ENCODE measurements at places on chromosomes 11 and 22.

DNA sequence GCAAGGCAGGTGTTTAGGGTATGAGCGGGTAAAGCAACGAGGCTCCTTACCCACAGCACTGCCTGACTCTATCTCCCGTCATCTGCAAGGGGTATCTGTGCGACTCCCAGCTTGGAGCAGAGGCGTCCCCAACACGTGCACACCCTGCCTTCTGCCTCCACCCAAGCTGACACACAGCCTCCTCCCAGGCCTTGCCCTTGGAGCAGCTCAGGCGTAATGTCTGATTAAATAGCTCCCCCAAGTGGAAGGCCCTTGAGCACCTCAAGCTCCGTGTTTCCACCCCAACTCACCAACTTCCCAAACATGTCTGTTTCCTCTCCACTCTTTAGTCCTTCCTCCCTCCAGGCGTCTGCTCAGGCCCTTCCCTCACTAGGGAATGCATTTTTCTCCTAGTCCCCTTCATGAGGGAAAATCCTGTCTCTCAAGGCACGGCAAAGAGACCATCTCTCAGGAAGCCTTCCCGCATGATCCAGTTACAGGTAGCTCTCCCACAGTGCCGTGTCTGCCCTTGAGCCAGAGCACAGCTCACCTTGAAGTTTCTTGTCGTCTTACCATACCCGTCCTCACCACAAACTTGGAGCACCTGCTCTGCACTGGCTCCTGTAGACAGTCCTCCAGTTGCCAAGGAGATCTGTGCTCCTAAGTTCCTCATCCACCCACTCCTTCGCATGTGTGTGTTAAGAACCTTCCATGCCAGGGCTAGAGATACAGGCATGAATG lies 15.8 kb downstream of the CYB5R2 start:
- peak; percentile 84 for DNase-seq

DNA sequence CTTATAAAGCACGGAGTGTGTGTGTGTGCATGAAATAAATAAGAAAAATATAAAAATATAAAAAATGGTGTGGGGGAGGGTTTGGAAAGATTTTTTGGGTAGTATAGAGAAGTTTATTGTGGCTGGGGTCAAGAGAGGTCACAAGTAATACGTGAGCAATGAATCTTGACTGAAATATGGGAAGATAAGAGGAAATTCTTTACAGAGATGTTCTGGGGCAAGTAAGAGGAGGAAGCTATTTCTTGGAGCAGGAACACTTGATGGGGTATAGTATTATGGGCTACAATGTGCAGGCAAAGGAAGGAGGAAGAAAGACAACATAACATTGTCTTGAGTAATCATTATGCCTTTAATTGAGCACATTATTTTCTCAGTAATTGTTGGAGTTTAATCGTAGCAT lies 2.1 kb downstream of the HBD start:
- DNase-seq: no peak

DNA sequence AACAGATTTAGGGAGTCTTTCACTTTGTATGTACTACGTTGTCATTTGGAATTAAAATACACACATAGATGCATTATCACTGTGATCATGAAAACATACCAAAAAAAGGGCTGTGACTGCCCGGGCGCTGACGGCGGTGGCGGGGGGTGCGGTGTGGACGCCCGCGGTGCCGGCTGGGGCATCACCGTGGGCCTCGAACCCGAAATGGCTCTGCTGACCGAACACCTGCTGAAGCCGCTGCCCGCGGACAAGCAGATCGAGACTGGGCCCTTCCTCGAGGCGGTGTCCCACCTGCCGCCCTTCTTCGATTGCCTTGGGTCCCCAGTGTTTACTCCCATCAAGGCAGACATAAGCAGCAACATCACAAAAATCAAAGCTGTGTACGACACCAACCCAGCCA lies 16.2 kb downstream of the MRGPRX4 start:
- DNase-seq: no peak

- DNase-seq: peak; percentile 85
Observed at GRCh38 chr22:17634696-17635095, 3.9 kb upstream of the BCL2L13 start.

DNA sequence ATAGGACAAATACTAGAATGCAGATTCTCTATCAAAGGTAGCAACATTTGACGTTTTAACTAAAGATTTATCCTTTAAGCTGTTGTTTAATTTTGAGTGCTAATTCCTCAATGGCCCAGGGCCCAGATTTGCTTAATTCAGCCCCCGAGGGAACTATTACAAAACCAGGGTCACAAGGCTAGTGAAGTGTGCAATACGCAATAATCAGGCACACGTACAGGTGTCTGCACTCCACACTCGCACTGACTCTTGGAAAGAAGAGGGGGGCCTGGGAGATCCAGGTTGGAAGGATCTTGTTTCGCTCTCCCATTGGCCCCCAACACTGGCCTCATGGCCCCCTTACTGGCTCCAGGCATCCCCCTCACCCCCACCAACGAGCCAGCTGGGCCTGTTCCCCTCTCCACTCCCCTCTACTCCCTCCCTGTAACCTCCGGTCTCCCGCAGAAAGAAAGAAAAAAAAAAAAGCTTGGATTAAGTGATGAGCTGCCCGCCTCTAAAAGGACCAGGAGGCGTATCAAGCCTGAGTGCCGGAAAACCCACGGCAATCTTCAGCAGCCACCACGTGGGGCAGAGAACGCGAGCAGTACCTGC lies 2.2 kb upstream of the KIRREL3 start:
- no peak for DNase-seq

DNA sequence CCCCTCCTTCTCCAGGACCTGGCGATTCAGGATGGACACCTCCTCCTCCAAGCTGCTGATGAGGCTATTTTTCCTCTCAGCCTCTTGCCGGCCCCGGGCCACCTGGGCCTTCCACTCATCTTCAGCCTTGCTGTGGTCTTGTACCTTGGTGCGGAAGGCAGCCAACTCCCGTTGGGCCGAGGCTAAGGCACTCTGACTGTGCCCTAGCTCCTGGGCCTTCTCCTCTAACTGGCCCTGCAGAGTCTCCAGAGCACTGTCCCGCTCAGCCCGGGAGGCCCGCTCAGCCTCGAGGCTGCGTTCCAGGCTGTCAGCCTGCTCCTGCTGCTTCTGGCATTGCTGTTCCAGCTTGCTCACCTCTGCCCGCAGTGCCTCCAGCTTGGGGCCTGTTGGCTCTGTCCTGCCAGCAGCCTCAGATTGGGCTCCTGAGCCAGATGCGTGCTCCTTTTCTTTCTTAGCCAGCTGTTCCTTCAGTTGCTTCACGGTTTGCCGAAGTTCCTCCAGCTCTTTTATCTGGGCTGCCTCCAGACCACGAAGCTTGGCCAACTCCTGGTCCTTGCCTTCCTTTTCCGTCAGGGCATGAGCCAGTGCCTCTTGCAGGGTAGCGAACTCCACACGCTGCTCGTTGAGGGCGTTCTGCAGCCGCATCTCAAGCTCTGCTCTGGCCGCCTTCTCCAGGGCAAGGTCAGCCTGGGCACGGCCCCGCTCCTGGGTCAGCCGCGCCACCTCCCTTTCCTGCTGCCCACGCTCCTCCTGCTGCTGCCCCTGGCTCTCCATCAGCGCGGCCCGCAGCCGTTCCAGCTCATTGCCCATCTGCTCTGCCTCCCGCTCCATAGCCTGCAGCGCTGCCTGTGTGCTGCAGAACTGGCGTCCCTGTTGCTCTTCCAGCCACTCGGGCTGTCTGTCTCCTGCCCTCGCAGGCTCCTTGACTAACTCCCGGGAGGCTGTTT lies 15.3 kb downstream of the IL18BP start:
- DNase-seq: no peak

DNA sequence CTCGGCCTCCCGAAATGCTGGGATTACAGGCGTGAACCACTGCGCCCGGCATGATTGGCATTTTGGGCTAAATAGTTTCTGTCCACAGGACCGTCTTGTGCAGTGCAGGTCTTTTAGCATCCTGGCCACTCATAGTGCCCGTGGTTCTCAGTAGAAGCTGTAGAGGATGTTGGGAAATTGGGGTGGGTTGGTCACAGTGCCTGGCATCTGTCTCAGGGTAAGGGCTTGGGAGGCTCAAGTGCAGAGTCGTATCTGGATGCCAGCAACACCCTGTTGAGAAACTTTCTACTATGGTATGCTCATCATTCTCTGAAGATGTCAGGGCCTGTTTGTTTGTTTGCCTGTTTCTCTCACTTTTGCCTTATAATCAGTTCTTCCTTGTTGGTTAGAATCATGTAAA lies 21.9 kb downstream of the UBE2L3 start:
- DNase-seq: no peak

GRCh38 chr22:23035557-23036277 lies 34.6 kb upstream of the GNAZ start:
- DNase-seq: no peak

DNA sequence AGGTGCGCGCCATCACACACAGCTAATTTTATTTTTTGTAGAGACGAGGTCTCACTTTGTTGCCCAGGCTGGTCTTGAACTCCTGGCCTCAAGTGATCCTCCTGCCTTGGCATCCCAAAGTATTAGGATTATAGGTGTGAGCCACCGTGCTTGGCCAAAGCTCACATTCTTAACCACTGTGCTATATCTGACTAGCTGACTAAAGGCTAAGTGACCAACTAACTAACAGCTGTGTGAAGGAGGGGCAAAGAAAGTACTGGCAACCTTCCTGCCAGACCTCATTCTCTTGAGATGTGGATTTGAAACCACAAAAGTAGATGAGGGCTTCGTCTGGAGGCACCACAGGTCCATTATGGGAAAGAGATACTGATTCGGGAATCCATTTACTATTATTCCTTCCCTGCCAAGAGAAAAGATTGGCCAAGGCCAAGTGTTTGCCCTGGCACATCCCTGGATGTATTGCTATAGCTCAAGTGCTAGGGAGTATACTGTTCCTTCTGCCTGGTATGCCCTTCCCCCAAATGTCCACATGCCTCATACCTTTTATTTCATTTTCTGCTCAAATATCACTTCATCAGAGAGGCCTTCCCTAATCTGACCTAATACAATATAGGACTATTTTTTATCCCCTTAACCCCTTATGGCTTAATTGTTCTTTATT lies 52.7 kb upstream of the RRM1 start:
- DNase-seq: no peak

GRCh38 chr22:46303347-46303965 lies 6.8 kb downstream of the GTSE1 start:
- DNase-seq: peak; percentile 30

DNA sequence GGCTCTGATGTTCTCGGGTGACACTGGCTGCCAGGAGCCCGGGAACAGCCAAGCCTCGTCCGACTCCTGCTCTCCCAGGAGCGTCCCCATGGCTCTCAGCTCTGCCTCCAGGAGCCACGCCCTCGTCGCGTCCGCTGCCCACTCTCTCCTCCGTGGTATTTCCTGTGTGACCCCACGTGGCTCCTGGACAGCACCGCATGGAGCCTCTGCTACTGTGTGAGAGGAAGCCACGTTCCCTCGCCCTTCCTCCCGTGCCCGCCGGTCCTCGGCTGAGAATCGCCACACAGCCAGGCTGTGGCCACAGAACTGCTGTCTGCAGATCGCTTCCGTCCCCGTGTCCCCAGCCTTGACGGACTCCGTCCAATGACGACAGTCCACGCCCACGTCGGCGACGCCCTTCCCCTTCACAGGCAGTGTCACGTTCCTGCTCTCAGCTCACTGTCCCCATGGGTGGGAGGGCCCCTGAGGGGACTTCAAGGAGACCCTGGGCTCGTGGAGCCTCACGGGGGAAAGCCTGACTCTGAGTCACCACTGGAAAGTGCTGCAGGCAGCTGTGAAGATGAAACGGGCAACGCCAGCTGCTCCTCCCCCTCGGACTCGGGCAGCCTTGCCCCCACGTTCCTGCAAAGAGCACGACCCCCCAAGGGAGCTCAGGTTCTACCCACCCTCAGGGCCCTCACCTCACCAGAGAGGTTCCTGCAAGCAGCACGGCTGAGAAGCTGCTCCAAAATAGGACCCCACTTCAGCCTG lies 458.5 kb downstream of the BRD1 start:
- no peak for DNase-seq

DNA sequence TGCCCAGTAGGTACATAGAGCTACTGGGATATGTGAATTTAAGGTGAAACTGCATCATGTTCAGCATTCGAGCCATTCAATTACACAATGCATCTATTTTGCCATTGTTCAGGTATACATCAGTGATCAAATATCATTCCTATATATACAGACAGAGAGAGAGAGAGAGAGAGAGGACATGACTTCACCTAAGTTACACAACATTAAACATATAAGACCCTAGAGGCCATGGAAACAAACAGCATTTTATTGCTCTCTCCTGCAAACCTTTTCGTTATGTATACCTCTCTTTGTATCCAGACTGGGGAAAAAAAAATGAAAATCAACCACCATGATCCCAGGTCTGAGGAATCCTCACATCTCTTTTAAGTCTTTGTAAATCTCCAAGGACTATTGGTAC lies 1829.1 kb downstream of the LRRC4C start:
- no peak for DNase-seq

- peak; percentile 44 for DNase-seq
Observed at GRCh38 chr11:16781936-16782919, 43.8 kb downstream of the C11orf58 start.

DNA sequence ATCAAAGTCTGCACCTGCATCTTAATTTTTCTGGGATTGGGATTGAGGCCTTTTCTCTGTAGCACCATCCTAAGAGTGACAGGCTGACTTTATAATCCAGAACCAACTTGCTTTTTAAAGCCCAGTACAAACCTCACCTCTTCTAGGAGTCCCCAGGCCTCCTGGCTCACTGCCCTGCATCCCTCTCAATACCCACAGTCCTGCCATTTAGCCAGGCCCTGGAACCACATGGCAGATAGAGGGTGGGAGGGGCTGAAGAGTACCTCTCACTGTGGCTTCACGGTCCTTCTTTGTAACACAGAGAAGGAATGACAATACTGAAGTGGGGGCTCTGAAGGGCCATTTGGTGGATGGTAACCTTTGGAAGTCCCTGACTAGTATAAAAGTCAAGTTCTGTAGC lies 63.5 kb upstream of the PHOX2A start:
- no peak for DNase-seq

DNA sequence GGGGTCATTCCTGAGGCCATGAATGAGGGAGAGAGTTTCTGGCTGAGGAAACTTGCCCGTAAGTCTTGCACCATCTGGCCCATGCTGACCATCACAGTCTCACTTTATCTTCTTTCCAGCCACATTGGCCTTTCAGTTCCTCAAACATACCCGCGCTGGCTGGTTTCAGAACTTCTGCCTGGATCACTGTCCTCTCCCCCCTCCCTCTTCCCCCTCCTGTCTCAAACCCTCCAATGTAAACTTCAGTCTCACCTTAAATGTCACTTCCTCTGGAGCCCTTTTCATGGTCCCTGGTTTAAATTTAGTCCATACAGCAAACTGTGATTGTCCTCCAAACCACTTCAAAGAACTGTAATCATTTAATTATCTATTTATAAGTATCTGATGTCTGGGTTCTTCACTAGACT lies 3.7 kb upstream of the TMEM109 start:
- DNase-seq: no peak

GRCh38 chr11:10095412-10096208 lies 198.4 kb downstream of the SBF2 start:
- DNase-seq: no peak

- no peak for DNase-seq
Observed at GRCh38 chr11:66762088-66762487, 33.1 kb upstream of the SPTBN2 start.

DNA sequence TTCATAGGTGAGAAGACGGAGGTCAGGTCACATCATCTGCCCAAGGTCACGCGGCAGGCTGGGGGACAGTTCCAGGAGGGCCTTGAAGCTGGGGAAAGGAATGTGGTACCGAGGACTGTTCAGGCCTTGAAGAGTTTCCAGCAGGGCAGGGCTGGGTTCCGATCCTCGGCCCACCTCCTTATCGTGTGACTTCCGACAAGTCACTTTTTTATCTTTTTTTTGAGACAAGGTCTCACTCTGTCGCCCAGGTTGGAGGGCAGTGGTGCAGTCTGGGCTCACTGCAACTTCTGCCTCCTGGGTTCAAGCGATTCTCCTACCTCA lies 623 bp downstream of the NDUFS8 start:
- DNase-seq: no peak

Measured in epithelial cell of esophagus (primary cell).